ENCODE measurements at places on chromosomes 4 and X.

- no peak for DNase-seq
These were observed 1130.8 kb downstream of the FAT4 start for GRCh38 chr4:126445596-126445995.

DNA sequence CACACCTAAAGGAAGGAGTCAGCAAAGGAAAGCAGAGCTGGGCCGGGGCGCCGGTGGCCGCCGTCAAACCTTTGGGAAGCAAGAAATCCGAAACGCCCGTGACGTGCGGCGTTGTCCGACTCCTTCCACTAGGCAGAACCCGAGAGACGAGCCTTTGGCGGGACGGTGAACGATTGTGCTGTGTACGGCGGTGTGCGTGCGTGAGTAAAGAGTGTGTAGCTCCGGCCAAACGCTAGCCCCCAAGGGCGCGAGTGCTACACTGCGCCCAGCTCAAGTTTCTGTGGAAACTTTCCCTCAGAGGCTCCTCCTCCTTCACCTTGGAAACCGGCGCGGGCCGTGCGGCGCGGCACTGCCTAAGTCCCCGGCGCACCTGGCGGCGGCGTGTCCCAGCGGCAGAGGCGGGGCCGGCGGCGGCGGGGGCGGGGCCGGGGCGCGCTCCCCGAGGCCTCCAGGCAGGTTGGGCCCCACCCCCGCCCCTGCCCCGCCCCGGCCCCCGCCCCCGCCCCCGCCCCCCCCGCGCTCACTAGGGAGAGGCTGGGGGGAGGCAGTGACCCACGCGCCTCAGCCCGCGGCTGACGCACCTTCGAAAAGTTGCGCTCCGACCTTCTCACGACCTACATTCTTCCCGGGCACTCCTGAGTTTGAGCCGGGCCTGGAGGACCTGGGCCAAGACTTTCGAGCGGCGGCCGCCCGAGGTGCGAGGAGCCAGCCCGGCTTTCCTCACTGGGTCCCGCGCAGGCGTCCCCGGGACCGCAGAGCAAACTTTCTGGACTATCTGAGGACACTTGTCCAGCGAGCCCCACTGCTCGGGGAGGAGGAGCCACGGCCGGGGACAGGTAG is at the start of gene FHIP1A:
TSS of gene FHIP1A (plus strand) at position 547 of the 840 bp plus-strand sequence. CDS start 157,084 bp downstream, outside the sequence.
- peak; percentile 31 for DNase-seq

DNA sequence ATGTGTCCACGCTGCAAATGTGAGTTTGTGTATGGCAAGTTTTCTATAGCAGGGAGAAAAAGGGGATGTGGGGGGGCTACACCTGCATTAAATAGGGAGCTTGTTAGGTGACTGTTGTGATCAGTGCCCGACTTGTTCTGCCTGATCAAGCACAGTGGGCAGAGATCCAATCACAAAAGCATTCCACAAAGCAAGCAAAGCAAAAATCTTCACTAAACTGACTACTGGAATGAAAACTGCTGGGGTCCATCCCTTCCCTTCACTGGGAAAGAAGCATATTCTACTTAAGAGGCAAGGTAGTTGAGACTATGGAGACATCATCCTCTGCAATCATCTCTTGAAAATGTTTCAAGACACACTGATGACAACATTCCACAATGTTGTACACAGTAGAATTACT is 5.2 kb downstream of the IRS4 start:
- no peak for DNase-seq

DNA sequence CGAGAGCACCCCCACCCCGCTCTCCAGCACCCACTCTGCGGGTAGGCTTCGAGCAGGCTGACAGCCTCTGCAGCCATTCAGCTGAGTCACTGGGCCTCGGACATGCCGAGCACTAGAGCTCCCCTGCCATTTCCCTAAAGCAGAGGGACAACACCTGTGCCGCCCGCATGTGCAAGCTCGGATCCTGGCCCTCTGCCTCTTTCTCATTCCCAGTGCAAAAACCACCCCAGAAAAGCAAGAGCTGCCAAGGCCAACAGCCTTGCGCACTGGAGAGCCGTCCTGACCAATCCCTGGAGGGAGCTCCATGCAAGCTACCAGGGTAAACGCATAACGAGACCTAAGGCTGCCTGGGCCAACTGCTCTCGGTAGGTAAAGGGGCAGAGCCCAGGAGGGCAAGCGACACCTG is 5.3 kb downstream of the HCFC1 start:
- no peak for DNase-seq

GRCh38 chrX:102934624-102935023 is 2.4 kb upstream of the RAB40AL start:
- no peak for DNase-seq

DNA sequence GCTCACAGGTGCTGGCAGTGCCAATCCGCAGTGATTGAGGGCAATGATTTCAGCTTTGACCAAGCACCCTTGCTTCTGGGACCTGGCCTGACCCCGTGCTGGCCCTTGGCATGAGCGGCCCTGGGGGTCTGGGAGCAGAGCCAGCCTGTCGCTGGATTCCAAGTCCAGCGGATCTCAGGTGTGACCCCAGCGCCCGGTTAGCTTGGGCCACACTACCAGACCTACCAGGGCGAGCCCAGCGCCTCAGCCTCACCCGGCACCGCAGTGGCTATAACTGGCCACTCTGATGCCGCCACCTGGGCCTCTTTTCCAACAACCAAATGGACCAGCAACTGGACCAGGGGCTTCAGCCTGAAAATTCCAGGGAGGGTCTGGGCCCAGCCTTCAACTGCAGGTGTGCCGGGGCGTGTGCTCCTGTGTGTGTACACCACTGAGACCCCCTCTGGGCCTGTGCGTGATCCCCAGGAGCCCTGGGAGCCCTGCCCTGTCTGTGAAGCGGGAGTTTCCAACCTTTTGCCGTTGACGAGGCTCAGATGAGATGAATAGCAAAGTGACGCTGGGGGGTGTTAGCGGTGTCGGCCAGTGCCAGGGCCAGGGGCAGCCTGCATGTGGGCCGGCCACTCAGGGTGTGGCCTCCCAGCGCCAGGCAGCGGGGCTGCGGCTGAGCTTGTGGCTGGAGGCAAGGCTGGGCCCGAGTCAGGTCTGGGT is 658 bp downstream of the SH3TC1 start:
- no peak for DNase-seq

DNA sequence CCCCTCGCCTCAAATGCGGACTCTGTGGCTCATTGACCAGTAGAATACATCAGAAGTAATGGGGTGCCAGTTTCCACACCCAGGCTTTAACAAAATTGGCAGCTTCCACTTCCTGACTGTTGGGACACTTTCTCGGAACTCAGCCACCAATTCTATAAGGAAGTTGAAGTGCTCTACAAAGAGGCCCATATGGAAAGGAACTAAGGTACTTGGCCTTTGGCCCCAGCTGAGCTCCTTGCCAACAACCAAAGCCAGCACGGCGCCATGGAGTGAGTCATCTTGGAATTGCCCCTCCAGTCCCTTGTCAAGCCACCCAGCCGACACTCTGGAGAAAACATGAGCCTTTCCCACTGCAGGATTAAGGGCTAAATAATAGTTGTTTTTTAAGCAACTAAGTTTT is 262.2 kb upstream of the INTU start:
- DNase-seq: no peak

- DNase-seq: no peak
These were observed 48.9 kb upstream of the UCP1 start for GRCh38 chr4:140617499-140618248.

GRCh38 chr4:86910369-86910768 is 18.1 kb upstream of the C4orf36 start:
- no peak for DNase-seq

DNA sequence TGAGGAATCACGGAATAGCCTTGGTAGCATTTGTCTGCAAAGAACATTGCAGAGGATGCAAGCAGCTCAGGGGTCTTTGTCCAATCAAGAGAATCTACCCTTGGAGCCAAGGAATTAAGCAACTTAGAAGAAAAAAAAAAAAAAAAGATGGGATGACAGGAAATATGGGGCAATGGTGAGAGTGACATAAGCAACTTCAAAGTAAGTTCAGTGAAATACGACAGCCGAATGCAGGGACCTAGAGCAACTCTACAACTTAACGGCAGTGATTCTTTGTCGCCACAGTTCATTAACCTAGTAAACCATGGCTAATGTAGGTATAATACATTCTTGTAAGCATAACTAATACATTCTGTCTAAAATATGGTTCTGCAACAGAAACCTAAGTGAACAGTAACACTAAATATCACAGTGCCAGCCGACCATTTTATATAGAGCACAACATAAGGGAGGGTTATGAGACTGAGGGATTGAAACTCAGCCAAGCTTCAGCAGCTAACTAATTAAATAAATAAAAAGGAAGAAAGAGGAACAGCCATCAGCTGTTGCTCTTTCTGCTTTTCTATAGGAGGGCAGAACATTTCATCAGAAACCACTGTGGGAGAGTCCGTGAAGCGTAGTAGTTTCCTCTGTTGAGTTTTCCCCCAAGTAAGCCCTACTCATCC is 74.7 kb downstream of the PPARGC1A start:
- DNase-seq: no peak

- DNase-seq: no peak
These were observed 175.1 kb upstream of the KIT start for GRCh38 chr4:54482529-54483200.

DNA sequence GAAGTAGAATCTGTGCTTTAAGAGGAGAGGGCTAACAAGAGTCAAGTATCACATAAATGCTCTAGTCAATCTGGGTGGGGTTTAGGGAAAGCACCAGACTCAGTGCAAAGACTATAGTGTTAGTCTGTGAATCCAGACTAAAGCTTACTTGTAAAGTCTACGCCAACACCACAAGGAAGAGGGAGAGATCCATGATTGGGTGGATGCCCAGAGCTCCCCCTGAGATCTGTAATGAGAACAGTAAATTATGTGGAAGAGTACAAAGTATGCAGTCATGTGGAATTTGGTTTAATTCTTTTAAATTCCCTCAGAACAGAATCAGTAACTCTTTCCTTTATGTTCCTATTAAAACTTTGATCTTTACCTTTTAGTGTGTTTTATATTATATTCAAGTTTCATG is 354.7 kb upstream of the SPANXN4 start:
- DNase-seq: no peak

- DNase-seq: no peak
These were observed 27.2 kb downstream of the UPRT start for GRCh38 chrX:75301060-75301459.

- no peak for DNase-seq
These were observed 12.4 kb upstream of the CYBB start for GRCh38 chrX:37767430-37767829.

DNA sequence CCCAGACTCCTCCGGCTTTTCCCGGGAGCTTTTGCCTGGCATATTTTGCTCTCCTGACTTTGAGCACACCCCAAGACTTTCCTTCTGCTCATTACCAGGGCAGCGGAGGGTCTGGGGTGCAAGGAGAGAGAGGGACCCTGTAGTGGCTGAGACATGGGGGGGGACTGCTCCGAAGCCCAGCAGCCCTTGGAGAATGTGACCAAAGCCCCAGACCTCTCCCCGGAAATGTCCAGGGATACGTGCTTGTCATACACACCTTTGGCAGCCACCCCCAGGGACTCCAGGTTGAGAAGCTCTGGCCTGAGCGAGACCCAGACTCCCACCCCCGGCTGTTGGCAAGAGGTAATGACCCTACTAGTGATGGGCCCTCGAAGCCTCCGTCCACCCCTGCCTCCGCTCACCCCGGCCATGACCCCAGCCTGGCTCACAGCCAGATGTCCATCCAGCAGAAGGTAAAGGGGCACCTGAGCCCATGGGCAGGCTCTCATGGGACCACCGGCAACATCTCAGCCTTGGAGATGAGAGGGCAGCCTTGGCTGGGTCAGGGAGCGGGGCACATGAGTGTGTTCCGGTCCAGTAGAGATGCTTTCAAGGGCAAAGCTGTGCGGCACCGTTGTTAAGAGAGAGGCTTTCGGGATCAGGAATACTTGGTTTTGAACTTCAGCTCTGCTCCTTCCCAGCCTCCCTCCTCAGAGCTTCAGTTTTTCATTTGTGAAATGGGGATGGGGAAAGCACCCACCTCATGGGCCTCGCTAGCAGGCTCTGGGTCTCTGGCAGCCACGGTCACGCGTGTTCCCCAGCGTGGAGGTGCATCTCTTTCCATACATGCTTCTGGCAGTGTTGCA is 2.0 kb downstream of the PSAPL1 start:
- no peak for DNase-seq

DNA sequence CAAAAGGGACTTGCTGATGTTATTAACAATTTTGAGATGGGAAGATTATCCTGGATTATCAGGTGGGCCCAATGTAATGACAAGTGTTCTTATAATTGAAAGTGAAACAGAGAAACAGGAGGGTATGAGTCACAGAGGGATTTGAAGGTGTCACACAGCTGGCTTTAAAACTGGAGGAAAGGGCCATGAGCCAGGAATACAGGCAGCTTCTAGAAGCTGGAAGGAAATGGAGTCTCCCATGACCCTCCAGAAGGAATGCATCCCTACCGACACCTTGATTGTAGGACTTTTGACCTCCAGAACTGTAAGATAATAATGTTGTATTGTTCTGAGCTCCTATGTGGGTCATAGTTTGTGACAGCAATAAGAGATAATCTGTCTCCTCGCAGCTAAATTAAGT is 98.0 kb upstream of the STIM2 start:
- no peak for DNase-seq

DNA sequence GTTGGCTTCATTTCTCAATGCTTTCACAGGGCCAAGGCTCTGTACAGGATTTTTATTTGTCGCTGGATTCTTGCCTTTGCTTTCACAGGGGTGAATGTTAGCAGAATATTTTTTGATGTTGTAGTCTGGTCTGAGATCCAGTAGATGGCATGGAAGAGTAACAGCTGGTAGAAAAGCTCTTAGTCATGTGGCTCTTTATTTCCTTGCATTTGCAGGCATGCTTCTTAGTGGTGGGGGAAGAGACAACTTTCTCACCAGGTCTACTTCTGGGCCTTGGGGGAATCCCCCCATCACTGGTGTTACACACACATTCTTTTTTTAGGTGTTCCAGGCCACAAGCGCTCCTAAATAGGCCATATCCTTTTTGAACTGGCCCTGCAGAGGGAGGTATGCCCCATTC is 58.2 kb upstream of the DKK2 start:
- DNase-seq: no peak

- no peak for DNase-seq
These were observed 57.0 kb downstream of the MTMR8 start for GRCh38 chrX:64338296-64338695.

DNA sequence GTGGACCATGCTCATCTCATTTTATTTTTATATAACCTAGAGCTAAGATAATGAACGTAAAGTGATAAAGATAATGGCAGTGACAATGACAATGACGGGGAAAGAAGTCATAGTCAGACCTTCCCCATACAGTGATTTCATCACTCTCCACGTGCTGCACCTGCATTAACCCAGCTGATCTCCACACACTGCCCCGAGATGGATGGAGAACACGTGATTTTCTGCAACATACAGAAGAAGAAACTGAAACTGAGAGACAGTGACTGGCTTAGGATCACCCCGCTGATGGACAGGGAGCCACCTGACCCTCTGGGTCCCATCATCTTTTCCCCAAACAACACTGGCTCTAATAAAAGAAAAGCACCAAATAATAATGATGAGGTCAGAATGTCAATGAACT is 22.0 kb downstream of the EVC2 start:
- DNase-seq: no peak

GRCh38 chr4:101693842-101694398 is 96.6 kb upstream of the BANK1 start:
- DNase-seq: no peak

DNA sequence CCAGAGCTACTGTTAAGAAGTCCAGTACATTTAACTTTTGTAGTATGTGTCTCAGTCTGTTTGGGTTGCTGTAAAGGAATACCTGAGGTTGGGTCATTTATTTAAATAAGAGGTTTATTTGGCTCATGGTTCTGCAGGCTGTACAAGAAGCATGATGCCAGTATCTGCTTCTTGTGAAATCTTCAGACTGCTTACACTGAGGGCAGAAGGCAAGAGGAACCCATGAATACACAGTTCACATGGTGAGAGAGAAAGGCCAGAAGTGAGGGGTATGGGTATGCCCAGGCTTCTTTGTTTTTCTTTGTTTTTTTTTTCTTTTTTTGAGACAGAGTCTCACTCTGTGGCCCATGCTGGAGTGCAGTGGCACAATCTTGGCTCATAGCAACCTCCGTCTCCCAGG is 6.0 kb upstream of the CISD2 start:
- DNase-seq: no peak
